Mesothelial cell of epicardium (in vitro differentiated cells): ENCODE measurements at places on chromosomes 11 and 22.

DNA sequence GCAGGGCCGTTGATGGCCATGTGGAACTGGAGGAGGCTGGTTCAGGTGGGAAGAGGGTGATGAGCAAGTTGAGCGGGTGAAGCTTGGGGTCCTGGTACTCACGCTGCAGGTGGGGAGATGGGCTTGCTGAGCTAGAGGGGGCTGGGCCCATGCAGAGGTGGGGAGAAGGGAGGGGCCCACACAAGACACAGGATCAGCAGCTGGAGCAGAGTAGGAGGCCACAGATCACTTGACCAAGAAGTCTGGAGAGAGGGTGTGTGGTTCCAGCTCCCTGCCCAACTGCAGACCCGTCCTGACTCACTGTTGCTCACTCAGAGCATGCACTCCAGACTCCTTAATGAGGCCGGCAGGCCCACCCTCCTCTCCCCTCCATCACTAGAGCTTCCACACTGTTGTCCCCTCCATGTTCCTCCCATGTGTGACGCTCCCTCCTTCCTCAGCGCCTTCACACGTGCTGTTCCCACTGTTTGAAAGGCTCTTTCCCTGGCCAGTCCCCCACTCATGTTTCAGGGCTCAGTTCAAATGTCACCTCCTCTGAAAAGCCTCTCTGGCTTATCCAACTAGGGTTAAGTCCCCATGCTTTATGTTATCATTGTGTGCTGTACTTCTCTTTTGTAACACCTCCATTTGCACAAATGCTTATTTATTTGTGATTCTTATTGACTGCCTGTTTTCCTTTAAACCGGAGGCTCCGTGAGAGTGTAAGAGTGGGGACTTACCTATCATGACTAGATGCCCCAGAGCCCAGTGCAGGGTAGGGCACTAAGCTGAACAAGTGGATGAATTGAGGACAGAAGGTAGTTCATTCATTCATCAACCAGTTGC lies 2.3 kb downstream of the CCDC86 start:
- DNase-seq, result no peak

DNA sequence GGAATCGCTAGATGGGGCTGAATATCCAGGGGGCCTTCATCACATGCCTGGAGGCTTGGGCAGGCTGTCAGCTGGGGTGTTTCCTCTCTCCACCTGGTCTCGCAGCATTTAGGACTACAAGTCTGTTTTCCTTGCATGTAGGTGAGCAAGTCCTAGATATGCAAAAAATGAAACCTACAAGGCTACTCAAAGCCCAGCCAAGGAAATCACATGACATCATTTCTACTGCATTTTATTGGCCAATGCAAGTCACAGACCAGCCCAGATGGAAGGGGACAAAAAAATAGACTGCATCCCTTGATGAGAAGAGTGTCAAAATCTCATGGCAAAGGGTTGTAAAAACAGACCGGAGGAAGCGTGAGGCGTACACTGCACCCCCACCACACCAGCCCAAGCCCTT lies 9.6 kb upstream of the APOBEC3B start:
- no peak for DNase-seq

DNA sequence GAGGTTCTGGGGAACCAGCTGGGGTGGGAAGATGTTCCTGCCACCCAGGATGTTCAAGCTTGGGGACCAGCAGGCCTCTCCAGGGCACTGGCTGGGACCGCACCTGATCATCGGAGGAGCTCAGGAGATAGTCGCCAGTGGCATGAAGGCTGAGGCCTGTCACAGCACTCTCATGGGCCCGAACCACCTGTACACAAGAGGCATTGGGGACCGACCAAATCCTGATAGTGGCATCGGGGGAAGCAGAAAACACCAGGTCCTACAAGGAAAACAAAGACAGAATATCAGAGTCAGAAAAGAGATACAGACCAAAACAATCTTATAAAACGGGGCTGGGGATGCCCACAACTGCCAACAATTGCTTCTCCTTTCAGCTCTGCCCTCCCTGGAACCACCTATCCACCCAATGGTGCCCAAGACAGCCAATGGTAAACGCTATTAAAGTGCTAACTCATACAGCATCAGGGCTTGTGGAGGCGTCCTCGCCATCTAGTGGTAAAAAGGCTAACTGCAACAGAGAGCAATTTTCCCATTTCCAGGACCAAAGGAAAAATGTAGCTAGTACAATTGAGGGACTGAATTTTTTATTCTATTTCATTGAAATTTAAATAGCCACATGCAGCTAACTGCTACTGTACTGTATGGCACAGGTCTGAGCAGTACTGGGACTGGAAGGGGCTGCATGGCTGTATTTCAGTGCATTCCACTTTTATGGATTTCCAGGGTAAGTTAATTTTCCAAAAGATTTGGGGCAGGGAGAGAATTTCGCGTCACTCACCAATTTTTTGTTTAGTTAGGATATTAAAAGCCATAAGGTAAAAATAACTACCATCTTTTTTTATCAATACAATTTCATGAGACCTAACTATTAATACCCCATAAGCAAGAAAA lies 7.1 kb downstream of the PRPF19 start:
- no peak for DNase-seq

GRCh38 chr11:75583718-75584658 lies 21.9 kb downstream of the SERPINH1 start:
- peak; percentile 67 for DNase-seq

- no peak for DNase-seq
Measured at GRCh38 chr11:61042537-61042936, 59.8 kb upstream of the CD5 start.

DNA sequence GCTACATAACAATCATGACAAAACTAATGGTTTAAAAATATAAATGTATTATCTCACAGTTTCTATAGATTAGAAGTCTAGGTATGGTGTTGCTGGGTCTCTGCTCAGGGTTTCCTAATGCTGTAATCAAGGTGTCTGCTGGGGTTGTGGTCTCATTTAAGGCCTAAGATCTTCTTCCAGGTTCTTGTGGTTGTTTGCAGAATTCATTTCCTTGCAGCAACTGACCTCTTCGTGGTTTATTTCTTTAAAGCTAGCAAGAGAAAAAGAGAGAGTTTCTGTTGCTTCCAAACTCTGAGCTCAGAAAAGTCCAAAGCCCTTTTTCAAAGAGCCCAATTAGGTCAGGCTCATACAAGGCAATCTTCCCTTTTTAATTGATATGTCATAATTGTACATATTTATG lies 452.7 kb upstream of the CCDC179 start:
- DNase-seq, result no peak

DNA sequence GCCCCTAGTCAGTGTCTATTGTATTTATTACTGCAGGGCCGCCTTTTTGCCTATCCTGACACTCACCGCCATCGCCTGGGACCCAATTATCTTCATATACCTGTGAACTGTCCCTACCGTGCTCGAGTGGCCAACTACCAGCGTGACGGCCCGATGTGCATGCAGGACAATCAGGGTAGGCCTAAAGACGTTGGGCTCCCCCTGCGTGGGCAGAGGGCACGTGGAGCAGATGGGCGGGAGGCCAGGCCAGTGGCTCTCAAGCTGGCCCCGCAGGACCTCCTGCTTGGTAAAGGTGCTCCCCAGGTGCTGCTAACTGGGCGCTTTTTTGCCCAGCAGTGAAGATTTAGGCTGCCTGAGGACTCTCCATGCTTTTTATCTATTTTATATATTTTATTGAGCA lies 22.5 kb downstream of the CAT start:
- no peak for DNase-seq

- DNase-seq, result no peak
Measured at GRCh38 chr11:10632483-10632882, 61.1 kb downstream of the IRAG1 start.

GRCh38 chr11:130613396-130613795 lies 165.0 kb downstream of the ADAMTS15 start:
- no peak for DNase-seq

DNA sequence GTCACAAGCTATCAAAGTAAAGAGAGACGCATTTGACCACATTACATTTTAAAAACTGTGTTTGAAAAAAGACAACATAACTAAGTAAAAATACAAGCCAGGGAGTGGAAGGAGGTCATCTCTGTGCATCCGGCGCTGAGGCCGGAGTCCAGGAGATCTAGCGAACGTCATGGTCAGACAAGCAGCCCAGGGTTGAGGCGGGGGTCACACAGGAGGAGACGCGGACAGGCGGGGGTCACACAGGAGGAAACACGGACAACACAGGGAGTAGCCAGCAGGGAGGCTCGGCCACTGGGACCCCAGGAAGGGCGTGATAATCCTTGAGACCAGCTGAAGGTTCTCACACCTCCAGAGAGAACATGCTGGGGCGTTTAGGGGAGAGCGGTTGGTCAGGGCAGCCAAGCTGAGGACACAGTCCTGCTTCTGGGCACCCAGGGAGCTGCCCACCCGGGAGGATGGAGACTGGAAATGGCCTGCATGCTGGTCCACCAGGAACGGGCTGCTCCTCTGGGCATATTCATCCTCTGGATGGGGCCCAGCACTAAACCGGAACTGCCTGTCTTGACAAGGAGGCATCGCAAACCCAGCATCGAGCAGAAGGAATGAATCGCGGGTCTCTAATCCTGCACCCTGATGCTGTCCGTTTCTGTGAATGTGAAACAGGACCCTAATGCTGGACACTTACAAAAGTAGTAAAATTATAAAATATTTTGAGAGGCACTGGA lies 40.9 kb upstream of the MUC5AC start:
- DNase-seq, result no peak

GRCh38 chr11:129209891-129210830 lies 18.0 kb upstream of the ARHGAP32 start:
- no peak for DNase-seq

GRCh38 chr22:30314915-30315314 lies 11.8 kb downstream of the TBC1D10A start:
- no peak for DNase-seq

DNA sequence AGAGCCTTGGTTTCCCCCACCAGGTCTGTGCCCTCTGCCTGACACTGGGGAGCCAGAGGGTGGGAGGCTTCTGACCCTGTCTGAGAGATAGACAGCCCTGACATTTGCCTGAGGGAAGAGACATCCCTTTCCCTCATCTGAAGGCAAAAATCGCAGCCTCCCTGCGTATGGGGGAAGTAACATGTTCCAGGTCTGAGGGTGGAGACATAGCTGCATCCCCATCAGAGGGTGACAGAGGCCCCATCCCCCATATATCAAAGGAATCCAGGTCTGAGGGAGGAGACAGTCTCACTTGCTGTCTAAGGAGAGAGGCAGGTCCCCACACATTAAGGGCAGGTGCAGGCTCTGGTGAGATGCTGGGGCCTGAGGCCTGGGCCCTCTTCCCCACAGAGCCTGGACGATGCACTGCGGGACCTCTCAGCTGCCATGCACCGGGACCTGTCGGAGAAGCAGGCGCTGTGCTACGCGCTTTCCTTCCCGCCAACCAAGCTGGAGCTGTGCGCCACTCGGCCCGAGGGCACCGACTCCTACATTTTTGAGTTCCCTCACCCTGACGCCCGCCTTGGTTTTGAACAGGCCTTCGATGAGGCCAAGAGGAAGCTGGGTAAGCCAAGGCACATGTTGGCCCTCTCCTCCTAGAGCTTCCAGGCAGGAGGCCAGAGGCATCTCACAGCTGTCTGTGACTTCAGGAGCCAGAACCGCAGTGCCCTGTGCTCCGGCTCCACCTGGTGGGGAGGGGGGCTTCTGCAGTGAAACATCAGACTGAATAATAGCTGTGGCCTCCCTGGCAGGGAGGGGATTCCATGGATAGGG lies 16.1 kb upstream of the RELT start:
- no peak for DNase-seq

DNA sequence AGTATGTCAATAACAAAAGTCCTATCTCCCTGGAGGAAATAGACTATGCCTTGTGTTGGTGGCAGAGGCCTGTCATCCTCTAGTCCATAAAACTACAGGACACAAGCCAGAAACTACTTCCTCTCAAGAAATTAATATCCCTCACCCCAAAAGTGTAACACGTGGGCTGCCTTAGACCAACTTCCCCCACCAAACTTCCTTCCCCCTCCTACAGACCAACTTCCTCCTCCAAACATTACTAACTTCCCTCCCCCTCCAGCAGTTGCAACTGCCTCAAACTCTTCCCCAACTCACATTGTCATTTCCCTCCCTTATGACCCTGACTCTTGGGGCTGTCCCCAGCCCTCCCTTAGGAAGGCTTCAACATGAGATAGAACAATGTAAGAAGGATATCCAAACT lies 6.3 kb downstream of the OR52K2 start:
- no peak for DNase-seq
